ENCODE measurements at places on chromosomes 11 and 22.
A peak's percentile ranks its signal among the peaks of the same experiment; 100 is the strongest.

GRCh38 chr11:17699147-17700114 lies 19.9 kb upstream of the MYOD1 start:
- no peak for DNase-seq

- no peak for DNase-seq
Observed at GRCh38 chr11:35617316-35617686, 959 bp upstream of the FJX1 start.

- no peak for DNase-seq
Observed at GRCh38 chr11:72587696-72588095, 86.5 kb downstream of the PDE2A start.

GRCh38 chr22:49011379-49011768 lies 816.3 kb downstream of the BRD1 start:
- no peak for DNase-seq

GRCh38 chr11:130148796-130149326 lies 10.7 kb upstream of the ST14 start:
- no peak for DNase-seq

- DNase-seq: no peak
Observed at GRCh38 chr11:119641983-119642745, 86.8 kb downstream of the NECTIN1 start.

GRCh38 chr22:50314455-50315288 lies 7.2 kb upstream of the PLXNB2 start:
- DNase-seq: peak; percentile 84

DNA sequence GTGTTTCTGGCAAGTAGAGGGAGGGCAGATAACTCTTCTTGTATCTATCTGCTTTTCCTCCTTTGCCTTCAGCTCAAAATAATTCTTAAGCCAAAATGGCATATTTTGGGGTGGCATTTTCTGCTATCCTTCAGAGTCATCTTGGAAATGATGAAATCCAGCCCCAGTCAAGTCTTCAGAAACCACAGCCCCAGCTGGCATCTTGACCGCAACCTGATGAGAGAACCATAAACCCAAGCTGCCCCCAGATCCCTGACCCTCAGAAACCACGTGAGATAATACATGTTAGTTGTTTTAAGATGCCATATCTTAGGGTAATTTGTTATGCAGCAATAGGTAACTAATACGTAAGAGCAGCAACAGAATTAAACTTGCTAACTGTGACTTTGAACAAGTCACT lies 15.1 kb upstream of the PAMR1 start:
- DNase-seq: no peak

Measured in T-helper 1 cell (primary cell).